ENCODE measurements at places on chromosomes 16 and 17. TPM values are rescaled to one million over a fixed set of nuclear protein-coding genes. Genes with fewer than 3 reads are reported as not detected.

The KRT39 gene
- total RNA-seq: 1.8 TPM

GRCh38 chr16:64362193-64362592 lies 759.7 kb downstream of the CDH11 start:
- DNase-seq: no peak

The MYH1 gene
- 15.4 TPM for total RNA-seq

The CHST5 gene
- not detected for total RNA-seq

The KCNH6 gene
- 0.31 TPM for total RNA-seq

GRCh38 chr17:57927048-57927723 lies 28.0 kb downstream of the CUEDC1 start:
- DNase-seq: peak; percentile 93

DNA sequence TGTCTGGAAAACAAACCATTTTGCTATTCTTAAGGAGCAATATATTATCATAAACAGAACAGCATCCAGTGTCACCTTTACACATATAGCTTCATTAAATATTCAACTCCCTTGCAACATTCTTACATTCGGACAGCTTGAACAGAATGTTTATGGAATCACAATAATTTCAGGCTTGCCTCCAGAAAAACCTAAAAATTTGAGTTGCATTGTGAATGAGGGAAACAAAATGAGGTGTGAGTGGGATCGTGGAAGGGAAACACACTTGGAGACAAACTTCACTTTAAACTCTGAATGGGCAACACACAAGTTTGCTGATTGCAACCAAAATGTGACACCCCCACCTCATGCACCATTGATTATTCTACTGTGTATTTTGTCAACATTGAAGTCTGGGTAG lies 51.4 kb downstream of the TBC1D26 start:
- DNase-seq: no peak

The KRT27 gene
- total RNA-seq: not detected

DNA sequence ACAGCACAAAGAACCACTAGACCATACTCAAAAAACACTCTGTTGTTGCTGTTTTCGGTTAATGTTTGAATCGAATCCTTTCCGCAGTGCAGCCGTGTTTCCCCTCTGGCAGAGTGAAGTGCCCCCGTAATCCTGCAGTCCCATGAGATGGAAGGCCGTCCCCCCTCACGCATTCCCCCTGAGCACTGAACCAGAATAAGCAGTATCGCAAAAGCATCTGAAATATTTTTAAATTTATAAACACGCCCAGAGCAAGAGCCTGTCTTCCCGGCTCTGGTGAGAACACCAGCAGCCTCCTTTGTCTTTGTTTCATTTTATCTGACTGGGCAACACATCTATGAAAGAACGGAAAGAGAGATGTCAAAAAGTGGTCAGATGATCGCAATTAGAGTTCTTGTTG lies 121.0 kb upstream of the ADAMTS18 start:
- DNase-seq: no peak

GRCh38 chr16:72620348-72620747 lies 427.6 kb downstream of the ZFHX3 start:
- DNase-seq: no peak

DNA sequence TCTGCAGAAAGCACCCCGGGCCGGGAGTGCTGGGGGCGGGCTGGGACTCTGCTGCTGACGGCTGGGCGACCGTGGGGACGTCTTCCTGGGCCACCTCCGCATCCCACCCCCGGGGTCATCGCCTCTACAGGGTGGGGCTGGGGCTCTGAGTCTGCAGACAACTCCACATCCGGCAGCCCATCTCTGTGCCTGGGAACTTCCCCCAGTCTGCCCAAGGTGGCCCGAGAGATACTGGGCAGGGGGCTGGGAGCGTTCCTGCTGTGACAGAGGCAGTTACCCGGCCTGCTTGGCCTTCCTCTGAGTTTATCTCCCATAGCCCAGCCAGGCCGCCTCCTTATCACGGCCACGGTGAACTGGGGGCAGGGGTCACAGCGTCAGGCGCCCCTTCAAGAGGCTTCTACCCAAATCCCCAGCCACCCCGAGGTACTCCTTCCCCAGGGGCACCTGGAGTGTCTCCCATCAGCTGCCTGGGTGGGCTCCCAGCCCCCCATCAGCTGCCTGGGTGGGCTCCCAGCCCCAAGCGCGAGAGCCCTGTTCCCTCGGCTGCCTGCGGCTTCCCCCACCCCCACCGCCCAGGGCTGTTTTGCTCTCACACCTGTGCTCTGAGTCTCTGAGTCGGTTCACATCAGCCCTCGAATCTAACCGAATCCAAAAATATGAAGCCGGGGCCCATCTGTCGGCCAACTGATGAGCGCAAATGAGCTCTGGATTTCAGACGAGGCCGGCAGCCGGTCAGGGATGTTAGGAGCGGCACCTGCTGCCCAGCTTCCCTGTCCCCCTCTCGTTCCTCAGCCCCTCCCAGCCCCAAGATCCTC lies 15.6 kb upstream of the CBFA2T3 start:
- peak; percentile 95 for DNase-seq

DNA sequence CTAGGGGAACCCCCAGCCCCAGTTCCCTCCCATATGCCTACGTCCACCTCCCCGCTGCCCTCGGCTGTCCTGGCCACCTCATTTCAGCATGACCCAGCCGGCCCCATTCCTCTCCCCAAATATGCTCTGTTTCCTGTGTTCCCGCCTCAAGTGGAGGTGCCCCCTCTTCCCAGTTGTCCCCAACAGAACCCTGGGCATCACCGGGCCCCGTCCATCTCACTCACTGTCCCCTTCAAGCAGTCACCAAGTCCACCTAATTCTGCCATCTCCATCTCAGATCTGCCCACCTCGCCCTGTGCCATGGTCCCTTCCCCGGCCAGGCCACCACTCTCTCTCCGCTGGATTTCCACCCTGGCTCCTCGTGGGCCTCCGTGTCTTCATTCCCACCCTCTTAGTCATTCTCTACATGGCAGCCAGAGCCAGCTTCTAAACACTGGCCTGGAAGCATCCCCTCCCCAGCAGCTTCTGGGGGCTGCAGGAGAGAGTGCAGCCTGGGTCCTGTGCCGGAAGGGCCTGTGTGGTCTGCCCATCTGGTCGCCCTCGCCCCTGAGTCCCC lies 12.8 kb downstream of the CDK3 start:
- no peak for DNase-seq

The RUNDC3A gene
- 5.9 TPM for total RNA-seq

DNA sequence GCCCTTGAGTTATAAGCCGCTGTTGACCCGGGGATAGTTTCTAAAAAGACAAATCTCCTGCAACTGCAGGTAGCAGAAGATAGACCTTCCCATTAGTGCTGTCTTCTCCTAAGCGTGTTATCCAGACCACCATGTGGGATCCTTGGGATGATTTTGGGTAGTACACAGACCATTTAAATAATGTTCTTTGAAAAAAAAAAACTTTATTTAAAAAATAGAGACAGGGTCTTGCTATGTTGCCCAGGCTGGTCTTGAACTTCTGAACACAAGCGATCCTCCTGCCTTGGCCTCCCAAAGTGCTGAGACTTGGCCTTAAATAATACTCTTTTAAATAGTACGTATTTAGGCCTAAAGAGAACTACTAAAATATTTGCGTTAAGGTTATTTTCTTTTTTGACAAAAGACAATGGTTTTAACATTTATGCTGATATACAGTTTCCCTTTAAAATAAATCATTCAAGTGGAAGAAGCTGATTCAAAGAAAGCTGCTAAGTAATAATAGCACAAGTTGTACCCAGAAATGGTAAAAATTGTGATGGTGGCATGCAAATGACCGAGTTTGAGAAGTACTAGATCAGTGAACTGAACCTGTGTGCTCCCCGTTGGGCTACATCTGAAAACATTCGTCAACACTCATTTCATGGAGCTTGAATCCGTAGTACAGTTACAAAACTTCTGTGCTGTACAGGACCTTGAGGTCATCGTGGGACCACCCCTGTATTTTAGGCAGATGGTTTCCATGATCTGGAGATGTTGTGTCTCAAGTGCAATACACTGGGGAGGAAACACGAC lies 24.0 kb downstream of the SMARCE1 start:
- DNase-seq: no peak

The ST6GALNAC2 gene
- 11.7 TPM for total RNA-seq

DNA sequence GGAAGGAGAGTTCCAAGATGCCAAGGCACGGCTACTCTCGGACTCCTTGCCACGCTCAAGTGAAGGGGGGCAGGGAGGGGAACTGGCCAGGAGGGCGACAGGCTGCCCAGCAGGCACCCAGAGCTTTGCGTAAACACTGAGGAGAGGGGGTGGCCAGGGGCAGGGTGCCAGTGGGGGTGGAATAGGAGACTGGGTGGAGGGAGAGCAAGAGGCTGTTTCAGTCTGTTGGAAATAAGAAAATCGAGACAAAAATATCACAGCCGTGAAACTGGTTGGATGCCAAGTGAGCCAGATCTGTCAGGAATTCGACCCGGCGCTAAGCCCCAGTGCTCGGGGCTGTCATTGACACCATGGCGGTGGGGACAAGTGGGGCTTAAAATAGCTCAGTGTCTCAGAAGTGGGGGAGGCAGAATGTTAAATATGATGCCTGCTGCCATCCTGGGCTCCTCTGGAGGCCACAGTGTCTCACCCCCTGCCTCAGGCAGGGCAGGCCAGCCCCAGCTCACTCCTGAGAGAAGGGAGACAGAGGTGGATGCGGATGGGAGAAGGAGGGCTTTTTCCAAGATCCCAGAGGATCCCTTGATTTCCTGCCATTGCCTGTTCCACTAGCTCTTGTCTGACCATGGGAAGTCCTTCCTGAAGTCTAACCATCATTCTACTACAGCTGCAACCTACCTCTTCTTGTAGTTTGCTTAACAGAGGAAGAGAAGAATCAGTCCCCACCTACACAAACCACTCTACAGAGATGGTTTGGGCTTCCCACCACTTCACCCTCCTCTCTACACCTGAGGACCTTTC lies 9.5 kb downstream of the PNMT start:
- peak; percentile 94 for DNase-seq

- DNase-seq: no peak
Measured at GRCh38 chr16:58832386-58832895, 98.3 kb upstream of the GOT2 start.

GRCh38 chr16:79415983-79416640 lies 184.4 kb downstream of the MAF start:
- no peak for DNase-seq

- no peak for DNase-seq
Measured at GRCh38 chr17:58334661-58335060, 6.1 kb upstream of the TSPOAP1 start.

- DNase-seq: no peak
Measured at GRCh38 chr17:18039535-18040260, 490 bp downstream of the GID4 start.

The DVL2 gene
- total RNA-seq: 53.7 TPM

All from tongue (tissue), 3 donors.